Pulmonary artery endothelial cell (primary cell): ENCODE measurements at places on chromosomes 3 and 15. TPM values are rescaled to one million over a fixed set of nuclear protein-coding genes. Genes with fewer than 3 reads are reported as not detected.

- no peak for DNase-seq
These were observed 358.6 kb upstream of the BCHE start for GRCh38 chr3:166195808-166196207.

DNA sequence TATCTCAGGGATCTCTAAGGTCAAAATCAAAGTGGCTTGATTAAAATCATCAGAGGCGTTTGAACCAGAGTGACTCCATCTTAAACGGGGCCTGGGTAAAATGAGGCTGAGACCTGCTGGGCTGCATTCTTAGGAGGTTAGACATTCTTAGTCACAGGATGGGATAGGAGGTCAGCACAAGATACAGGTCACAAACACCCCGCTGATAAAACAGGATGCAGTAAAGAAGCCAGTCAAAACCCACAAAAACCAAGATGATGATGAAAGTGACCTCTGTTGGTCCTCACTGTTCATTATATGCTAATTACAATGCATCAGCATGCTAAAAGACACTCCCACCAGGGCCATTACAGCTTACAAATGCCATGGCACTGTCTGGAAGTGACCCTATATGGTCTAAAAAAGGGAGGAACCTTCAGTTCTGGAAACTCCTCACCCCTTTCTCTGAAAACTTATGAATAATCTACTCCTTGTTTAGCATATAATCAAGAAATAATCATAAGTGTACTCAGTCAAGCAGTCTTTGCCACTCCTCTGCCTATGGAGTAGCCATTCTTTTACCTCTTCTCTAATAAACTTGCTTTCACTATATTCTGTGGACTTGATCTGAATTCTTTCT lies 143.3 kb upstream of the SLCO3A1 start:
- DNase-seq = no peak

DNA sequence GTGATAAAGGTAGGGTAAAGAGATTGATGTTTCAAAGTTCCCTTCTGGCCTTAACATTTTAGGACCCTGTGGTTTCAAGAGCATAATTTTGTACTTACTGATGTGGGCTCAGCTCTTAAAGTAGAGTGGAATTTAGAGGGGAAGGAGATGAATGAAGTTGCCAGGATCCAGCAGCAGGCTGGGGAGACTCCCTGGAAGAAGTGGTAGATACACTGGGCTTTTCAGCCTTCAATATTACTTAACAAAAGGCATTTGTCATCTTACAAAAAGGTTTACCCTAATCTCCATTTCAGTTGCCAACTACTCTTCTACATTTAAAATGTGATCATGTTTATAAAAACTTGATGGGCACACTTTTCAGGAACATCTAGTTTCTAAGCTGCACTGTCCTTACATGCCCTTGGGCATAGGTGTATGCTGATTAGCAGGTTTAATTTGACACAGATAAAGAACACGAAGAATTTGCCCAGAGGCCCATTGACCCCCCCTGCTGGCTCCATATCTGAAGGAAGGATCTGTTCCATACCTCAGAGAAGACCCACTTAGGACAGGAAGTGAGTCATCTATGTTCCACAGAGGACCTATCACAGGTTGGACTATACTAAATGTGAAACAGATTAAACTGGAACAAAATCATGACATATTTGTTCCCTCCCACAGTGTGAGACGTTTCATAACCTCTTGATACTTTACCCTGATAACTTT lies 93.0 kb upstream of the LPP start:
- DNase-seq = no peak

GRCh38 chr3:159829539-159830227 lies 159.0 kb upstream of the IL12A start:
- DNase-seq = no peak

- no peak for DNase-seq
These were observed 621 bp downstream of the ANXA2 start for GRCh38 chr15:60396958-60397771.

DNA sequence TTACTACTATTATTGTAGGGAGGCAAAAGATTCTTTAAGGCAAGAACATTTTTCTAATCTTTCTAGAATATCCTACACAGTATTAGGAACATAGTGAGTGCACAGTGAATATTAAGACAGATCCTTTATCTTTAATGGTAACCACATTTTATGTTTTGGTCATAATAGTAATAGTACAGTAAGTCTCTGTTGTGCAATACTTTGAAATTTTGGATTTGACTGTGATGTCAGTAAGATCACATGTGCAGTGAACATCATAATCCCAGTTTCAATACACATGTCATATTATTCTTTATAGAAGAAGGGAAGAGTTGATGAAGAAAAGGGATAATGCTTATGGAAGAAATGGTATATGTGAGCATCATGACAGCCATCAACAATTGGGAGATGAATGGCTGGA lies 10.7 kb downstream of the STT3B start:
- DNase-seq = no peak

BFSP2 gene
- not detected in 2 replicates for total RNA-seq
